ENCODE measurements at places on chromosomes 7 and 10. TPM values are rescaled to one million over a fixed set of nuclear protein-coding genes. Genes with fewer than 3 reads are reported as not detected.

STK31 gene
- 0.01 TPM for polyA plus RNA-seq

NXPH1 gene
- not detected for polyA plus RNA-seq

CADPS2 gene
- 0.37 TPM for polyA plus RNA-seq

- H3K4me1 ChIP-seq: peaks cover 35% of the 10 kb centered on the region
- H3K4me3 ChIP-seq: peak overlapping the region; percentile 5
- no peak for DNase-seq
These were observed 17.6 kb downstream of the NUDCD3 start for GRCh38 chr7:44472843-44473242.

DNA sequence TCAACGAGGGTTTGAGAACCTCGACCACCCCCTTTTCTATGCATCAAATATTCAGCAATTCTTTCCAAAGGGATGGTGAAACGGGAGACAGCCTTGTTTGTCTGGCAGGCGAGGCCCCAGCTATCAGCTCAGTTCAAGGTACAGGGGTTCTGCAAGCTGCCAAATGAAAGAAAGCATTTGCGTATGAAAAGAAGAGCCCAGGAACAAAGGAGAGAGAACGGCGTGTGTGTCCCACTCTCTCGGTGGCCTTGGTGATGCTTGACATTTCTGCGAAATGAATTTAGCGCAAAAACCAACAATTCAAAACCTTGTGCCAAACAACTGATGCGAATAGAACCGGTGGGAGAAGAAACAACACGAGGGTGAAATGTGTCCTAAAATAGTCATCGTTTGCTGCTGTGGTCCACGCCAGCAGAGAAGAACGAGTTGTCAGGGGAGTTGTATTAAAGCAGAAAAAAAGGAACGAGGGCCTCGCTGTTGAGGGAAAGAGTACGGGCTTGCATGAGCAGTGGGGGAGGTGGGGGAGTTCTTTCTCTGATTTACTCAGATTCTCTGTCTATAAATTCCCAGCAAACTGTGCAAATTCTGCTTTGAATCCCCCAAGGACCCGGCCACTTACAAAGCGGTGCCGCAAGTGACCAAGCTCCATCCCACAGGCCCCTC is 97.7 kb downstream of the TMEM130 start:
- H3K27me3 ChIP-seq: no peaks in the 10 kb centered on the region
- H3K4me3 ChIP-seq: no peak overlapping the region
- no peak overlapping the region for H3K27ac ChIP-seq
- no peak for DNase-seq

DNA sequence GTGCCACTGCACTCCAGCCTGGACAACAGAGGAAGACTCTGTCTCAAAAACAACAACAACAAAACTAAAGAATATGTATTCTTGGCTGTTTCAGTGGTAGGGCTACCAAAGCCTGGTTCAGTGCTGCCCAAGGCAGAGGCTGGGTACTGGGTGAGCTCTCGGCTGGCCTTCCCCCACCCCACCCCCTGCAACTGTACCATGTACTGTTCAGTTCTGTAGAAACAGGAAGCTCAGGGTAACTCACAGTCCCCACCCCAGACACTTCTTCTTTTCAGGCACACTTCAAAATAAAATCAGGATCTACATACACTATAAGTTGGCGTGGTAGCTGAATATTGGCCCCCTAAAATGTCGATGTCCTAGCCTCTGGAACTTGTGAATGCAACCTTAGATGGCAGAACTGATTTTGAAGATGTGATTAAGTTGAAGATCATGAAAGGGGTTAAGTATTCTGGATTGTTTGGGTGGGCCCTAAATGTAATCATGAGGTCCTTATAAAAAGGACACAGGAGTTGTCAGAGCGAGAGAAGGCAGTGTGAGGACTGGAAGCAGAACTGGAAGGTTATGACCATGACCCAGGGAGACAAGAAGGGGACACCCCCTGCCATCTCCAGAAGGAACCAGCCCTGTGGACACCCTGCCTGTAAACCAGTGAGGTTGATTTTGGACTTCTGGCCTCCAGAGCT is 31.2 kb downstream of the TBXAS1 start:
- H3K36me3 ChIP-seq: no peaks in the 10 kb centered on the region
- H3K4me3 ChIP-seq: no peak overlapping the region
- H3K27ac ChIP-seq: no peak overlapping the region
- no peaks in the 10 kb centered on the region for H3K4me1 ChIP-seq
- DNase-seq: no peak
- H3K27me3 ChIP-seq: peaks cover 4% of the 10 kb centered on the region

DNA sequence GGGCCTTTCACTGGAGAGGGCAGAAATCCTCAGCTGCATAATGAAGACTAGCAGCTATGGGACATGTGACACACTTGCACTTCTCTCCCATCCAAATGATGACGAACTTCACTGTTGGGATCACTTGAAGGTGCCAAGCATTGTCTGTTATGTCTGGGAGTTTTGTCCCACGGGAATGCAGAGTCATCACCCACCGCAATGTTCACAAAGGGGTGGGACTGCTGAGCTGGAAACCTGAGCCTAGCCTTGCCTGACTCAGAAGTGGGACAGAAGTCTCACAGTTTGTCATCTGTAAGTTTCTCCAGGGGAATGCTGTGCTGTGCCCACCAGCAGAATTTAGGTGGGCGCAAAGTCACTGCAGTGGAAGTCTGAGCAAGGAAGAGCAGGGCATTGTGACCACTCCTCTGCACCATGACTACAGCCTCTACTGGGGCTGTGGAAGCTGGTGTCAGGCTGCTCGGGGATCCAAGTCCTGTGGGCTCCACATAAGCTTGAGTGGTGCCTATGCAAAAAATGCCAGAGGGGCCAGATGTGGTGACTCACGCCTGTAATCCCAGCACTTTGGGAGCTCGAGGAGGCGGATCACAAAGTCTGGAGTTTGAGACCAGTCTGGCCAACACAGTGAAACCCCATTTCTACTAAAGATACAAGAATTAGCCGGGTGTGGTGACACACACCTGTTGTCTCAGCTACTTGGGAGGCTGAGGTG is 472.0 kb upstream of the CNTNAP2 start:
- no peaks in the 10 kb centered on the region for H3K4me1 ChIP-seq
- H3K27me3 ChIP-seq: no peaks in the 10 kb centered on the region
- H3K36me3 ChIP-seq: no peaks in the 10 kb centered on the region
- no peak overlapping the region for H3K27ac ChIP-seq
- H3K4me3 ChIP-seq: no peak overlapping the region
- no peak for DNase-seq
